ENCODE measurements at places on chromosomes 16 and 17.
A peak's percentile ranks its signal among the peaks of the same experiment; 100 is the strongest.

DNA sequence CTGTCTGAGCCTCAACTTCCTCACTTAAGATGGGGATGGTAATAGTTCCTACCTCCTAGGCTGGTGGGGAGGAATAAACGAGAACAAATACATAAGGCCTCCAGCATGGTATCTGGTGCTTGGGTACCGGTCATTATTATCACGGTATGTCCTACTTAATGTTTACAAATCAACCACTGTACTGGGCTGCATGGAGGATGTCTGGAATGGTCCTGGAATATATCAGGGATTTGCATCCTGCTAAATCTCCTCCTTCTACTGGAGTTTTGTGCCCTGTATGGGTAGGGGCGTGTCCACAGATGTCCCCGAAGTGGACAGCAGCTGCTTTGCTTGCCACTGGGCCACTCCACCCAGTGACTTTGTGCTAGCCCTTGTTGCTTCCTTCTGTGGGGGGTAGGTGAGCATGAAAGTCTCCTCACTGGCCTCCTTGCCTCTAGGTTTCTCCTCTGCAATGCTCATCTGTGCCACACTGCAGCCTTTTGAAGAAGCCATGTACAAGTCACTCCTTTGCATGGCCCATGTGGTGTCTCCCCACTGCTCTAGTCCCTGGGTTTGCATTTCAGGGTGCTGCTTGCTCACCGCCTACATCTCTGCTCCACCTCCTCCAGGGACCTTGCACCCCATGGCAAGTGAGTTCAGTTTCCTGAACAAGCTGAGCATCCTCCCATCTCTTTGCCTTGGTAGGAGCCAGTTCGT, 2.2 kb upstream of the CMIP start:
- DNase-seq, result no peak

GRCh38 chr17:43212641-43213490, 1.2 kb downstream of the TMEM106A start:
- no peak for DNase-seq

DNA sequence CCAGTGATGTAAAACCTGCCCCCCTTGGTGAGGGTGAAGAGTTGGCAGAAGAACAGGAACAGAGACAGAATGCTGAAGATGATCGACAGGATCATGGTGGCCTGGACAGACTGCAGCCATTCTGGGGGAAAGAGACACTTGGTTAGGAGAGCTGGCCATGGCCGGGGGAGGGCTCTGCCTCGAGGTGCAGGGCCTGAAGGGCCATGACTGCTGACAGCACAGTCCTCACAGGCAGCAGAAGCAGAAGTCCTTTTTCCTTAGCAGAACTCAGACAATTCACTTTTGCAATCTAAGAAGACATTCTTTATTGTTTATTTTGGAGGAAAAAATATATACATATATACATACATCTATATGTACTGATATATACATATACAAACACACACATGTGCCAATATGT, 25.6 kb downstream of the PMP22 start:
- peak; percentile 47 for DNase-seq

GRCh38 chr16:67468731-67469130, 12.2 kb downstream of the ATP6V0D1 start:
- DNase-seq, result no peak

DNA sequence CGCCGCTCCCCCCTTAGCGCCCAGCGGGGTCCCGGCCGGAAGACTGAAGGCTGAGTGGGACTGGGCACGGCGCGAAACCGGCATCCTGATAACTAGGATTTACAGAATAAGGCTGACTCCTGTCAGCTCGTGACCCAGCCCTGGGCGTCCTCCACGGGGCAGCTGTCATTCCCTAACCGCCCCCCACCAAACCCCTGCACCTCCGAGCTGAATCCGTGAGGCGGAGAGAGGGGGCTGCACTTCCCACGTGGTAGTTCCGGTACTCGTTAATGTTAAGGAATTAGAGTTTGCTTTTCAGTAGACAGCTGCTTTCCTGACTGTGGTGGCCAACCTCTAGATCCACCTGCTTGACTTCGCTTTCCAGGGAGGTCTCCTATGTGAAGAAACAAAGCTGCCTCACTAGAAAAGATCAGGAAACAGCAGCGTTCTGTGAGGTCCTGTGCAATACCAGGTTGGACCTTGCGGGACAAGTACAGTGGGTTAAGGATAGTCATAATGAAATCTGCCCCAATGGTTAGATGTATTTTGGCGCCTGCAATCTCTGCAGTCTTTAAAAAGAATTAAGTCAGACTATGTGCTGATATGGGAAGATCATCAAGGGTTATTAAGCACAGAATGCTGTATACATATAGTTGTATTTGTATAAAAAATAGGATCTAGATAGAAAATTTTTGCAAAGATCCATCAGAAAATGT, 1.1 kb upstream of the WBP2 start:
- DNase-seq, result no peak

DNA sequence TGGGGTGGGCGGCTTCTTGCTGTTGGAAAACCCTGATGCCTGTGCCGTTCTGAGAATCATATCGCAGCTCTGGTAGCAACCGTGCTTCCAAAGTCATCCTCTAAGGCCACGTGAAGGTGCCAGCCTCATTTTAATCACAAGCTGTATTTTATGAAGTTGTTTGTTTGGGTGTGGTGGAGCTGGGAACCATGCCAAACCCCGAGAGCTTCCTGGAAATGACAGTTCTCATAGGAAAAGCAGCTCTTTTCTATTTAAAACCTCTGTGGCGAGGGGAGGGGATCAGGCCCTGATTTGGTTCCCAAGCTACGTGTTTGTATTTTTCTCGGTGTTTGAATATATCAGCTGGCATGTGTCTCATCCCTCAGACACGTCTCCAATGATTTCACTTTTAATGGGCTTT, 21.7 kb downstream of the KNOP1 start:
- DNase-seq, result peak; percentile 82

DNA sequence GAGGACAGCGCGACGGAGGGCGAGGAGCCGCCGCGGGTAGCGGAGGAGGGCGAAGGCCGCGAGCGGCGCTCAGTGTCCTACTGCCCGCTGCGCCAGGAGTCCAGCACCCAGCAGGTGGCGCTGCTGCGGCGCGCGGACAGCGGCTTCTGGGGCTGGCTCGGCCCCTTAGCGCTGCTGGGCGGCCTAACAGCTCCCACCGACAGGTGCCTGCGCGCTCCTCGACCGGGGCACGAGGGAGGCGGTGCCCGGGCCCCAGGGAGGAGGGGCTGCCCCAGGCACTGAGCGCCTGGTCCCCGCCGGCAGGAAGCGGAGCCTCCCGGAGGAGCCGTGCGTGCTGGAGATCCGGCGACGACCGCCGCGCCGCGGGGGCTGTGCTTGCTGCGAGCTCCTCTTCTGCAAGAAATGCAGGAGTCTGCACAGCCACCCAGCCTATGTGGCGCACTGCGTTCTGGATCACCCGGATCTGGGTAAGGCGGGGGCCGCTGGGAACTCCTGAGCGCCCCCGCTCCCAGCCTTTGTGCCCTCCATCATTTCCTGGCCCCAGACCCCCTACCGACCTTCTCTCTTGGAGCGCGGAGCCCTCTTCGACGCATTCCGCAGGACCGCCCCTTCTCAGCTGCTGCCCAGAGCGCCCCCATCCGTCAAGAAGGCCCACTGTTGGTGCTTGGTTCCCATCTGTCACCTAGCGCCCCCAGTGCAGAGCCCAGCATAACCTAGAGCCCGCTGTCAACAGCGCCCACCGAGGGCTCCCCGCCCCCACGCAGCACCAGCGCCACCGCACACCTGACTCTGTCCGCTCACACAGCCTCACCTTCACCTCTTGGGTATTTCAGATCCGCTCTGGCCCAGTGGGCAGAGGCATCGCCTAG, 3.7 kb downstream of the C17orf50 start:
- peak; percentile 94 for DNase-seq

GRCh38 chr17:39231091-39231561, 5.4 kb upstream of the STAC2 start:
- DNase-seq, result no peak

GRCh38 chr16:51565184-51565583, 414.1 kb upstream of the SALL1 start:
- no peak for DNase-seq

DNA sequence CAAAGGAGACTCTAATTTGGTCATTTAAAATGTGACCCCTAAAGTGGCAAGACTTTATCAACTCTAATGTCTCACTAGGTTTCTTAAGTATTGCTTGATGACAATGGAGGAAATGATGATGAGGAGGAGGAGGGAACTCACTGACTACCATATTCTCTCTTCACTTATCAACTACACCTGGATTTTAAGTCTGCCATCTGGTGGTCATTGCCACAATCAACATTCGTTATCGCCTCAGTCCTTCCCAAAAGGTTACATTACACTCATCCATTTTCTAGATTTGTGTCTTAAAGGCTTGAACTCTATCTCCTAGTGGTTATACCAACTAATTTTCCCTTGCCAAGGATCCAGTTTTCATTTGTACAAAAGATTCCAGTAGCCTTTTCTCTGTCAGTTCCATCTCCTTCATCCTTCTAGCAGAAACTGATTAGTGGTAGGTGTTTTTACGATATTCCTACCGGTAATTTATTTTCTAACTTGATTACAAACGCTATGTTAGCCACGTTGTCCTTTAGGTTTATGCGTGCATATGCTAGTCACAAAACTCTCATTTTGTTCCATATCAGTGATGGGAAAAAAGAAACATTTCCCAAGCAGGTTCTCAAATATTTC, 114.6 kb upstream of the NOG start:
- DNase-seq, result no peak

DNA sequence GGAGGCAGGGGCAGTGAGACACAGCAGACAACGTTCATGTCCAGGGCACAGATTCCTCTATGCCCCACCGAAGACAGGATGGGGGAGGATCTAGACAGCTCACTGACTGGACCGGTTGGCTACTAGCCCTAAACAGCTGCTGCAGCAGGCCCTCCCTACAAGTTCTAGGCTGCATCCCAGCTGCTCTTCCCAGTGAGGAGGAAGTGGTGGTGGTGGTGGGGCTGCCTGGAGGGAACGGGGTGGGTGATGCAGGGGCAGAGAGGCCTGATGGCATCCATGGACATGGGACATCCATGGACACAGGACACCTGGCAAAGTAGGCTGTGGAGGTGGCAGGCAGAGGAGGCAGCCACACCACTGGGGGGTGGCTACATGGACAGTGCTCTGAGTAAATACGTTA, 18.3 kb downstream of the SPHK1 start:
- no peak for DNase-seq

DNA sequence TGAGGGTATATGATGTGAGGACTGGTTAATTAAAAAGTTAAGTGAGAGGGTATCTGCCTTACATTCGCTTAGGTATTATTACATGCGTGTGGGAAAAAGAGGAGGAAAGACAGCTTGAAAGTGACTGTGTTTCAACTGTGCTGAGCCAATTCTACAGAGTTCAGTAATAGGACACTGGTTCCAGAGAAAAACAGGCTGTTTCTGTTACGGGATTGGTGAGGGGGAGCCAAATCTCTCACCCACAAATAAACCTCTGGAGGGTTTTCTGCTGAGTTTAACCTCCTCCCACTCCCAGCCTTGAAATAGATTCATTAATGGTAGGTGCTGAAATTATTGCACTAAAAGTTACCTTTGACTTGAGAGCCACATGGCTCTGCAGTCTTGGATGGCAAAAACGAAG, 3.9 kb upstream of the KRT26 start:
- DNase-seq, result no peak

DNA sequence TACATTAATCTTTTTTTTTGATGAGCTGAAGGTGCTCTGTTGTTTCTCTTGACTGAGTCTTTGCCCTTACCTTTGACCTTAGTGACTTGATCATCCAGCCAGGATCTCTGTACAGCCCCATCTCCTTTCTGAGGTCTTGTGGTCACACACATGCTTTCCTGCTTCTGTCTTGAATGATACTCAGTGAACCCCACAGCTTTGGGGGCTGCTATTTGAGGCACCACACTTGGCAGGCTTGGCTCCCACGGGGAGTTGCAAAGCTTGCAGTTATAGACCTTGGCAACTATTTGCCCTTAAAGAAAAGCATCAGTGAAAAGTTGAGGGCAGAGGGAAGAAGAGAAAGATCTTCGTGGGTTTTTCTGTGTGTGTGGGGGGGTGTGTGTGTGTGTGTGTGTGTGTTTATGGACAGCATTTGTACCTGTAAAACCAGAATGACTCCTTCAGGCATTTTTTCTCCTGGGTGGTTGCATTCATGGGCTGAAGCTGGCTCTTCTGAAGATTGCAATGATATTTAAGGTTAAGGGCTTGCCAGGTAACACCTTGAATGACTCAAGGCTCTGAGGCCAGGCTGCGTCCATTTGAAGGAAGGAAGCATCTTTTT, 101.6 kb downstream of the MSI2 start:
- DNase-seq, result no peak

- no peak for DNase-seq
Measured at GRCh38 chr17:8909586-8910270, 42.3 kb upstream of the PIK3R6 start.

GRCh38 chr16:86428729-86429517, 81.4 kb upstream of the FOXF1 start:
- DNase-seq, result no peak

DNA sequence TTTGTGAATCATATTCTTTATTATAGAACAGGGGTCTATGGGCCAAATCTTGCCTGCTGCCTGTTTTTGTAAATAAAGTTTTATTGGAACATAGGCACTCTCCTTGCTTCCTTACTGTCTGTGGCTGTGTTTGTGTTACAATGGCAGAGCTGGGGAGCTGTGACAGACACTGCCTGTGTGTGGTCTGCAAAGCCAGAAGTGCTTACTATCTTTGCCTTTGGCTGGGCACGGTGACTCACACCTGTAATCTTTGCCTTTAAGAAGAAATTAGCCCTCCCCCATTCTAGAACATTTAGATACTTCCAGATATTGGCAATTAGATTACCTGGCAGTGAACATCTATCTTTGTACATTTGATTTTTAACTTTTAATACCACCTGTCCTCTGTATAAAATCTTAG, 308.3 kb downstream of the FOXL1 start:
- DNase-seq, result no peak

DNA sequence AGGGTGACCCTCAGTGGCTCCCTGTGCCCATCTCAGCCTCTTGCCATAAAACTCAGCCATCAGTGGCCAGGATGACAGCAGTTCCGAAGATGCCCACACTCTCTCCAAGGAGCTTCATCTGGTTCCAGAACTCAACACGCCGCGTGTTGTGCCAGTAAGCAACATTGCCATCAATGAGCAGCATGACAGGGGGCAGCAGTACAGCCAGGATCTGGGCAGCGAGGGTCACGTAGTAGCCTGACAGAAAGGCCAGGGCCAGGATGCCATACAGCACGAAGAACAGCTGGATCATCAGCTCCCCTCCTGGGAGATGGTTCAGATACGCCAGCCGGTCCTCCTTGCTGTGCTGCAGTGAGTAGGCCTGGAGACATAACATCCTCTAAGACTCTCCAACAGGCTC, 2.9 kb downstream of the TMEM101 start:
- no peak for DNase-seq

- no peak for DNase-seq
Measured at GRCh38 chr17:48542114-48542656, 2.7 kb downstream of the HOXB2 start.

DNA sequence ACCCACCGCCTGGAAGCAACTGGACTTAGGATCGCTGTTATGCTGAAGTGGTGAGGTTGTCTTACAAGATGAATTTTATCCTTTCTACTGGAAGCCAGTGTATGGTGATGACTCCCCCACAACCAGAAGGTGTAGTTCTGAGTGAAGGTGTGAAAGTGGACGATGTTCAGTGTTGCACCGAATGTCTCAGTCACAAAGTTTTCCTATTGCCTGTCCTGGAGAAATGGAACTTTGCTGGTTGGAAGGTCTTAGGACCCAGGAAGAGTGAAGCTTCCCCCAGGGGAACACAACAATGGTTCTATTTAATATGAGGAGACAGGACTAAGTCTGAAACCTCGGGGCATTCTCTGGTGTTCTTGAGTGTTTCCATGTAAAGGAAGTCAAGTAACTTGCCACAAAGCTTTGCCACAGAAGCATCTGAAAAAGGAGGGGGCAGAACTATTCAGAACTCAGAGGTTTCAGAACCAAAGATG, 44.2 kb downstream of the USP22 start:
- DNase-seq, result no peak

GRCh38 chr17:80790021-80790765, 201.4 kb upstream of the CHMP6 start:
- DNase-seq, result no peak
